ENCODE measurements at places on chromosomes 3 and 15.

- DNase-seq, result no peak
These were observed 76.3 kb downstream of the DNASE1L3 start for GRCh38 chr3:58134468-58134867.

DNA sequence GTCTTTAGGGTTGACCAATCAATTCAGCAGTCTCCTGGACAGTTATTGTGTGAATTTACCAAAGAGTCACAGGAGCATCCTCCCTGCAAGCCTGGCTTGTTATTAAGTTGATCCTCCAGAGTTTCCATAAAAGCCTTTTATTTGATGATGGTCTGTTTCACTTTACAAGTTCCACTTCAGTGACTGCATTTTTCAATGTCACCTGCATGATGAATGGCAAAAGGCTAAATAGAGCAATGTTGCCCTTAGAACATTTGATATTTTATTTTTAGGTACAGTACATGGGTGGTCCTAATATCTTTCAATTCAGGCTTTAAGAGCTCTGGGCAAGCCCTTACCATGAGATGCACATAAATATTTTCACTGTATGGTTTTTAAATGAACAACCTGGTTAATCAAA is 22.6 kb downstream of the GUCA1C start:
- DNase-seq, result no peak

DNA sequence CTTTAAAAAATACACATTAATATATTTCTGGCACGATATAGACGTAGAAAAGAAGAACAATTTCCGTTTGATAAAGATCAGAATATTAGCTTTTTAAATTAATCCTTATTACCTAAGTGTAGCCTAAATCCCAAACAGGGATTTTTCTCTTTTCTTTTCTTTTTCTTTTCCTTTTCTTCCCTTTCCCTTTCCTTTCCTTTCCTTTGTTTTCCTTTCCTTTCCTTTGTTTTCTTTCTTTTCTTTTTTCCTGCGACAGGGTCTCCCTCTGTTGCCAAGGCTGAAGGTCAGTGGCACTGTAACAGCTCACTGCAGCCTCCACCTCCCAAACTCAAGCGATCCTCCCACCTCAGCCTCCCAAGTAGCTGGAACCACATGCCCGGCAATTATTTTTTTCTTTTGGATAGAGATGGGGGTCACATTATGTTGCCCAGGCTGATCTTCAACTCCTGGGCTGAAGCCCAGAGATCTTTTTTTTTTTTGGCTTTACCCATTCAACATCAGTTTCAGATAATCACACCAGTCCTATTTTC is 1.8 kb upstream of the USF3 start:
- DNase-seq, result no peak

DNA sequence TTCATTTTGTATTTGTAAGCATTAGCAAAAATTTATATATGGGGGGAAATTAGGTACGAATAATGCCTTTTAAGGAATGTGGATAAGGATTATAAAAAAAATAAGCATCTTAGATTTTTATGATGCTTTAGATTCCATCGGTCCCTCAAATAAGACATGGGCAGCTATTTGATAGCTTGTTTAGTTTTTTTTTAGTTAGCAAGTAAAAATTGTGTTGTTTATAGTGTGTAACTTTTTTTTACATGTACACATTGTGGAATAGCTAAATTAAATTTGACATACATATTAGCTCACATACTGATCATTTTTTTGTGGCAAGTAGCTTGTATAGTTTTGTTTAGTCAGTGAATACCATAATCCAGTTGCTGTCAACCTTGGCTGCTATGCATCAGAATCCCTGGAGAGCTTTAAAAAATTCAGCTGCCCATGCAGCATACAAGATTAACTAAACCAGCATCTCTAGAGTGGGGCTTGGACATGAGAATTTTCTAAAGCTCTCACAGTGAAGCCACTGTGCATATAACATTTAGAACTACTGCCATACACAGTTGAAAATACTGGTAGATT is 53.9 kb downstream of the TMOD3 start:
- no peak for DNase-seq

GRCh38 chr3:2589336-2589969 is 490.8 kb downstream of the CNTN4 start:
- no peak for DNase-seq

DNA sequence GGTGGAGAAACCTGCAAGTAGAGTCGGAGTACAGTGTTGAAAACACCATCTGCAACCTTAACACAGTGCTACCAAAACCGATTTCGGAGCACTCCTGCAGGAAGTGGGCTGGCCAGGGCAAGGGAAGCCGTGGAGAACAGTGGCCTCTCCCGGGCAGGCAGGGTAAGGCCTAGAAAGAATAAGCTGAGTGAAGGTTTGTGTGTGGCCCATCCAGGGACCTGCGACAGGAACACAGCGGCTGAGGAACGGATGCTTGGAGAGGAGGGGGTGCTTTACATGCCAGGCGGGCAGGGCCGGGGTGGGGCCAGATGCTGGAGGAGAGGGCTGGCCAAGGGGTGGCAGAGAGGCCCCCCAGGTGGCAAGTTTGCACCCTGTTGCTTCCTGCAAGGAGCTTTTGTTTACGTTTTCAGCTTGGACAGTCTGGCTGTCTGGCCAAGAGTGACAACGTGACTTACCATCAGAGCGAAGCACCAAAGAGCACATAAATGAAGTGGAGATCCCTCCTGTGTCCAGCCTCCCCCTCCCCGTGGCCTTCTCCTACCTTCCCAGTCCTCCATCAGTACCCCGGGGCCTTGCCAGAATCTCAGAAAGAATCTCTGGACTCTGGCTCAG is 156.5 kb downstream of the PGPEP1L start:
- peak; percentile 52 for DNase-seq

GRCh38 chr15:60077581-60078359 is 73.7 kb downstream of the FOXB1 start:
- DNase-seq, result no peak

DNA sequence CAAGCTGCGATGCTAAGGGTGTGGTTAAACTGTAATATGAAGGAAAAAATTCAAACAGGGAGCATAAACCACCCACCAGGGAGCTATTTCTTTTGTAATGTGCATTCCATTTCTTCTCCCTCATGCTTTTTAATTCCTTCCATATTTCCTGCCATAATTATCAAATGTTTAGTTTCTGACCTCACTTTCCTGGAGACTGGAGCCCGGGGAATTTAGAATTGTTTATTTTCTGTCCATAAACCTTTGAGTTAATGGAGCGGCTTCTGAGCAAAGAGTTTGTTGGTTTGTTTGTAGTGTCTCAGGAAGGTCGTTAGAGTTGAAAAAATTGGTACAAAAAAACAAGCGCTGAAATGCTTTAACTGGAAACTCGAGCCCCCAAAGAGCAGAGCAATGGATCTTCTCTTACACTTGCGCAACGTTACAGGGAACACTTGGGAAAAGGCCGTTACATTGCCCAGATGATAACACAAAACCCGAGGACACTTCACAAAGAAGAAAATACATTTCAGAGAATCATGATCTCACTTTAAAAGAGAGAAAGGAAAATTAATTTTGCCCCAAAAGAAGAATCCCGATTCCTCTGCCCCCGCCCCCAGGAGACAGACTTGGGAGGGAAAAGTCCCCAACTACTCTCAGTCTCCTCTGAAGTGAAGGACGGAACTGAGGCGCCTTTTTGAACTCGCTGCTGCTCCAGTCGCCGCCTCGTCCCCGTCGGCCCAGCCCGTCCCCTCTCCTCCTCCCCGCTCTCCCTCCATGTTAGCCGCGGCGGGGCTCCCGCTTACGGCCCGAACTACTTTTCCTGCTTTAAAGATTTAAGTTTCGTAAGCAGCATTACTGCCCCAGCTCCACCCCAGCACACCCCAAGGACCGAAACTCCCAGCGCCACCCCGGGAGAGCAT is 842 bp downstream of the FSTL1 start:
- DNase-seq, result no peak

DNA sequence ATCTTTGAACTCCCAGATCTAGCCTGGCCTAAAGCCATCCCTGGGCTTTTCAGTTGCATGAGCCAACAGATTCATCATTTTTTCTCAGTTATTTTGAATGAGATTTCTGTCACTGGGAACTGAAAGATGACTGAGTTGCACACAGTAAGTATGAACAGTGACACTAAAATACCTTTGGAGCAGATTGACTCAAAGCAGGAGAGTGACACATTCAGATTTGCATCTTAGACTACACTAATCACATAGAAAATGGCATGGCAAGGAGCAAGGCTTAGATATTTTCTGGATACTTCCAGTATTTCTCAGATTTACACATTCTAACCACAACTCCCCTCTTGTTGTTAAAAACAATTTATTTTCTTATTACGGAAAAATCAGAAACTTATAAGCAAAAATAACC is 32.8 kb downstream of the SEC62 start:
- no peak for DNase-seq

GRCh38 chr15:96209285-96209735 is 121.2 kb upstream of the NR2F2 start:
- no peak for DNase-seq

DNA sequence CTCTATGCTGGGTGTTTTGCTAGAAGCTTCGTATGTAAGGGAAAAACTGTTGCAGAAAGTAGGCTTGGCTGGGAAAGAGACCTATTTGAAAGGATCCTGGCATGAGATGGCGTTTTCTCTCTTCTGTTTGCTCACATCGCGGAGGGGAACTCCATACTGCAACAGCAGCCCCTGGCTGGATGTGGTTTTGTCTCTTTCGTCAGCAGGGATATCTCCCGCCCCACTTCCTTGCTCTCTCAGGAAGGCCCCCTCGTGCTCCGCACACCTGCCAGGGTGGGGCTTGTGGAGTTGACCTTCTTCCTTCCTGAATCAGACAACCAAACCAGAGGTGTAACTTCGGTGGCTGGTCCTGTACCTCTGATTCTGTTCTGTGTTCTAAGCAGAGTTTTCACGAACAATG is 26.4 kb upstream of the MYZAP start:
- DNase-seq, result peak; percentile 35

DNA sequence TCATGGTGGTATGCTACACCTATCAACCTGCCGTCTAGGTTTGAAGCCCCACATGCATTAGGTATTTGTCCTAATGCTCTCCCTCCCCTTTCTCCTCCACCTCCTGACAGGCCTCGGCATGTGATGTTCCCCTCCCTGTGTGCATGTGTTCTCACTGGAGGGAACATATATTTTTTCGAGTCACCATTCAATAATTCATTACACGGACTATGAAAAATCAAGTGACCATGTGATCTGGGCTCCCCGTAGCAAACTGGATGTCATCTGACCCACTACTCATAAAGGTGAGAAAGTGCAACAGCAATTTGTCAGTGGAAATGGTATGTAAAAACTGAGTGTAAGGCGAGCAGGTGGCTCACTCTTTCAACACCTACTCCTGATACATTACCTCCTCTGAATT is 224.3 kb upstream of the RASGRP1 start:
- no peak for DNase-seq

DNA sequence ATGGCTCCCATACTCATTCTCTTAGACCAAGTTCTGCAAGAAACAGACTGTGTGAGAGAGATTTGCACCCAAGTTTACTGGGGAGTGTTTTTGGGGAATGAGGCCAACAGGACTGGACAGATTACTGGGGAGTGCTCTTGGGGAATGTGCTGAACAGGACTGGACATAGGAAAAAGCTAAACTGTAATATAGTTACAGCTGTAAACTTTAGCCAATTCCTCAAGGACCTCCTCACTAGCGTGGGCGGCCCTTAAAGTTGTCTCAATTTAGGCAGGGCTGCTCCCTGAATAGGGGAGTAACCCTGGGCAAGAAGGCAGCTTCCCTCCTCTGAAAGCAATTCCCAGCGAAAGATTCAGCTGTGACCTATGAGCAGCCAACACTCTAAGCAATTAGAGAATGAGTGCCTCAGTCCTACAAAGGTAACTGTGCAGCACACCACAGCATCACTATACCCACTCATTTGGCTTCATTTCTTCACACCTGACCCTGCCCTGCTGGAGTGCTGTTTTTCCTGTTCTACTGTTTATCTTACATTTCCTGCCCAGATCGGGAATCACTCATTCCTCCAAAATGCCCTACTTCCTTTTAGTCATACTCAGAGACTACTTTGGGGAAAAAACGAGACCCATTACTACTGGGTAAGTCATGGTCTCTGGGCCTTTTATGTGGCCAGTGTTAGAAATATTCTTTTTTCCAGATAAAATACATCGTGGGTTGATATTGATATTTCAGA is 41.3 kb upstream of the TRIM42 start:
- no peak for DNase-seq

DNA sequence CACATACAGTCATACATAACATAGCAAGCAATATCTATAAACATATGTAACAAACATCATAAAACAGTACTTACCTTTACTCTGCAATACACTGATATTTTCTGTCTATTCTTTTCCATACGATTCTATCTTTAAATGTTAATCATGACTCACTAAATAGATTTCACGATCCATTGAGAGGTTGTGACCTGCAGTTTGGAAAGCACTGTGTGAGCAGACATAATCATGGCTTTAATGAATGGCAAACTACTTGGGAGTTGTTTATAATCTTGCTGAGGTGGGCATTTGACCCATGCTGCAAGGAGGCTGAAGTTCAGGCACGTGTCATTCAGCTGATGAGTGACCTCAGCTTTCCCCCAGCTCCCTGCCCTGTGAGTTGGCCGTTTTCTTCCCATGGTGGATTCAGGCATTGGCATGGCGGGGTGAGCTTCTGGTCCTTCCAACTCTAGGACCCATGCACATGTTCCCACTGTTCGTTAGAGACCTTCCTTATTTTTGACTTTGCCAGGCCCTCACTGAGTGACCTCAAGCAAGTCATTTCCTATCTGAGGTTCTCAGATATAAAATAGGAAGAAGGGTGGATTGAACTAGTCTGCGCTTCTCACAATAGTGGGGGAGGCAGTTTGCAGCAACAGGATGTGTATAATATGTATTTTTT is 41.7 kb downstream of the PAQR5 start:
- no peak for DNase-seq

GRCh38 chr15:95149036-95149435 is 917.7 kb downstream of the MCTP2 start:
- DNase-seq, result no peak

- no peak for DNase-seq
These were observed 17.0 kb downstream of the MAGI1 start for GRCh38 chr3:66021731-66022131.

- no peak for DNase-seq
These were observed 67.9 kb downstream of the ULK4 start for GRCh38 chr3:41893977-41894376.

DNA sequence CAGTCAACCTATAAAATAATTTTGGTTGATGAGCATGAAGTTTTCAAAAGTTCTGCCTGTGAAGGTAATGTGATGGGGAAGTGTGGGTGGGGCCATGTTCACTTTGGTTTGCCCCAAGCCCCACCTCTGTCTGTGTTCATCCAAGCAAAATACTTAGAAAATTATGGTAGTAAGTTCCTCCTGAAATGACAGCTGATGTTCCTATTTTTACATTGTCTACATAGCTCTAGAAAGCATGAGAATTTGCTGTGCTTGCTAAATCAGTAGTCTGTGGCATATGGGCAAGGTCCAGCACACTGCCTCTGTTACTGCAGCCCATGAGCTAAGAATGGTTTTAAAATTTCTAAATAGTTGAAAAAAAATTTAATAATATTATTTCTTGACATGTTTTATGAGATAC is 21.9 kb upstream of the CP start:
- no peak for DNase-seq

GRCh38 chr3:176571926-176572325 is 625.4 kb downstream of the TBL1XR1 start:
- DNase-seq, result no peak

GRCh38 chr15:77416954-77417353 is 3.0 kb downstream of the PEAK1 start:
- DNase-seq, result no peak

- DNase-seq, result no peak
These were observed 79.1 kb upstream of the HES1 start for GRCh38 chr3:194056731-194057415.

GRCh38 chr3:113103588-113103987 is 107.8 kb upstream of the BOC start:
- DNase-seq, result no peak

GRCh38 chr15:27094235-27094634 is 123.3 kb downstream of the GABRG3 start:
- DNase-seq, result no peak

GRCh38 chr3:122357828-122358702 is 25.0 kb downstream of the MIX23 start:
- no peak for DNase-seq
